CD4-positive, alpha-beta memory T cell (primary cell): ENCODE measurements at places on chromosomes 6 and 20.

DNA sequence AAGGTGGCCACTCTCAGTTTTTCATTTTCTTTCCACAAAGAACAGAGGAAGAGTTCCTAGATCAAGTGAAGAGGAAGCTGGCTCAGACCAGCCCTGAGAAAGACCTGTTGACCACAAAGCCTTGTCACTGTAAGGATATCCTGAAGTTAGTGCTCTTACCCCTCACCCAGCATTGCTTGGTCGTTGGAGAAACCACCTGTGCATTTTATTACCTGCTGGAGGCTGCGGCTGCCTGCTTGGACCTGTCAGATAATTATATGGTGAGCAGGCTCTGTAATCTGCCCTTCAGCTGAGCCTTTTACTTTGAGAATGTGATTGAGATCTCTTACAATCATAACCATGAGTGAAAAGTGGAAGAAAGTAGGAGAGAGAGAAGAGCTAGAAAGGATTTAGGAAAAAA, 21.9 kb downstream of the TREML1 start:
- no peak for DNase-seq

- no peak for DNase-seq
Observed at GRCh38 chr6:109770779-109771178, 79.7 kb downstream of the FIG4 start.

GRCh38 chr6:21051777-21052176, 517.5 kb downstream of the CDKAL1 start:
- no peak for DNase-seq

DNA sequence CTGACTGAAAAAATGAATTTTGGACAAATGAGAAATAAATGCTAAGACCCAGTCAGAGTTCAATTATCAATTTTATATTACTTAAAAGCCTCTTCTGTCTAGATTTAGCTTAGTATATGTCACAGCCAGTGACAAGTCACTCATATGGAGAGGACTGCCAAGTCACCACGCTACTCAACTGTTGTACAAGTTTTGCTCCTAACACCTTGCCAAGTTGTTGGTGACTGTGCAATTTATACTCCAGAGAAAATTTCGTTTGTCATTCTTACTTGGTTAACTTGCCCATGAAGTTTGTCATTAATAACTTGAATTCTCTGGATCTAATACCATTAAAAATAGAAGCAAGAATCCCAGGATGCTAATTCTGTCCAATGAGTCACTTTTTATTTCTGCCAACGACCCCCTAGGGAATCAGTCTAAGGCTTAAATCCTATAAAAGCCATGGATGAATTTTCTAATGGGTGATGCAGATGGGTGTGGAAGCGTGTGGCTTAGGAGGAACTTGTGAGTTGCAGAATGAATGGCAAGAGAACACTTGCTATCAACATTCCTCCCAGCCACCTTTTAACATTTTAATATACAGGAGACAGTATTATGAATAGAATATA, 30.4 kb upstream of the FBXO30 start:
- no peak for DNase-seq

GRCh38 chr6:26629359-26629758, 30.2 kb downstream of the ZNF322 start:
- DNase-seq: no peak

DNA sequence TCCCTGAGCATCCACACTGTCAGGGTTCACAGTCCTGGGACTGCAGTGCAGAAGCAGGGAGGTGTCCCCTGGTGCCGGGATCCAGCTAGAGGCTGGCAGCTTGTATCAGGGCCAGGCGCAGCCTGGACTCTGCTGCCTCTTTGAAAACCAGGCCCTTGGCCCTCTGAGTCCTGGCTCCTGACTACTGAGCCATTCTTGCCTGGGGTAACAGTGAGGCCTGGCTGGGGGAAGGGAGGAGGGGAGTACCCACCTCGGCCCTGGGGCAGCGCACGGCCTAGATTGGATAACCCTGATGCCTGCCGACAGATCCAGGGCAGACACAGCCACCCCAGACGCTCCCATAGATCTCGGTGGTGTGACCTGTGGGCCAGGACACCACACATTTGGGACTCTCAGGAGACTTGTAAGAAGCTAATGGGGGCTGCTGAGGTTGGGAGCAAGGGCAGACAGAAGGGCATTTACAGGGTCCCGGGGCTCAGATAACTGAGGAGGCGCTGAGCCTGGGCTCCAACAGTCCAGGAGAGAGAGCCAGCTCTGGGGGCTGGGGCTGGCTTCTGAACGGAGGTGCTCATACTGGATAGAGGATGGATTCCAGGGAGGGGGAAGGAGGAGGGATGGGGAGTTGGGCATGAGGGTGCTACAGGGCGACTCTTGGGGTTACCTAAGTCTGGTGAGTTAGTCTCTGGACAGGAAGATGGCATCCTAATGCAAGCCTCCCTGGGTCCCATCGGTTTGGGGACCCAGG, 30.5 kb downstream of the SPDEF start:
- no peak for DNase-seq

GRCh38 chr6:36643977-36644376, 34.5 kb upstream of the CDKN1A start:
- no peak for DNase-seq

- DNase-seq: no peak
Observed at GRCh38 chr6:19327661-19328060, 509.5 kb upstream of the ID4 start.

DNA sequence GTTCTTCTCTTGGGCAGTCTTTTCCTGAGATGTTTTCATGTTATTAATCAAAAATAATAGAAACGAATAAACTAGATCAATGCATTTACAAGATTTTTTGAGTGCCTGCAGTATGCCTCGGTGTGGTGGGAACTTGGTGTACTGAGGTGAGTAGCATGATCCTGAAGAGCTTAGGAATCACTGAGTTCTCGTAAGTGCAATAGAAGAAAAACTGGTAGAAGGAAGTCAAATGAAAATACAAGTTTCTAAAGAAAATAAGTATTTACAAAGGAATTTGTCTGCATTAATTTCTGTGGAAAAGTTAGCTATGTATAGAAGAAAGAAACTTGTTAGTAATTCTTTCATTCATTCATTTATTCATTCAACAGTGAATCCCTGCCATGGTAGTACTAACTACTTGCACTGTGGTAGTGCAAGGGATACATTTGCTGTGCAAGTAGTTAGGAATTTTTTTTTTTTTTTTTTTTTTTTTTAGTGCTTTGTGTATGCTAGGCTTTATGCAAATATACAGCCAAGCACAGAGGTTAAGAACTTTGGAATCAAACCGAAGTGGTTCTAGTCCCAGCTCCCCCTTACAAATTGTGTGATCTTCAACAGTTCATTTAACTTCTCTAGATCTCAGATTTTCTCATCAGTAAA, 13.9 kb downstream of the NT5E start:
- no peak for DNase-seq

DNA sequence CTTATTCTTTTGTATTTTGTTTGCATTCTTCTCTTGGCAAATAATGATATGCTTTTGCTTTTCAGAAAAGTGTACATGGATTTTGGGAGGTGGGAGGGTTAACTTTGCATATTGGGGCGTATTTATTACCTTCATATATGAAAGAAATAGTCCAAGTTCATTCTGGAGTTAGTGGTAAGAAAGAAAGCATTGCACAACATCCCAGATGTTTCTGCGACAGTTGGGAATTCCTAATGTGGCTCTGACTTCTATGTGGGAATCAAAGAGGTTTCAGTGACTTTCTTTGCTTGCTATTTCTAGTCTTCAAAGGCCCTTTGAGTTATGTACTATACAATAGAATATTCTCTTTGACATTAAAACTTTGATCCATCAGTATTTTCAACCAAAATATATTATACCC, 78.1 kb downstream of the MMUT start:
- DNase-seq: no peak

DNA sequence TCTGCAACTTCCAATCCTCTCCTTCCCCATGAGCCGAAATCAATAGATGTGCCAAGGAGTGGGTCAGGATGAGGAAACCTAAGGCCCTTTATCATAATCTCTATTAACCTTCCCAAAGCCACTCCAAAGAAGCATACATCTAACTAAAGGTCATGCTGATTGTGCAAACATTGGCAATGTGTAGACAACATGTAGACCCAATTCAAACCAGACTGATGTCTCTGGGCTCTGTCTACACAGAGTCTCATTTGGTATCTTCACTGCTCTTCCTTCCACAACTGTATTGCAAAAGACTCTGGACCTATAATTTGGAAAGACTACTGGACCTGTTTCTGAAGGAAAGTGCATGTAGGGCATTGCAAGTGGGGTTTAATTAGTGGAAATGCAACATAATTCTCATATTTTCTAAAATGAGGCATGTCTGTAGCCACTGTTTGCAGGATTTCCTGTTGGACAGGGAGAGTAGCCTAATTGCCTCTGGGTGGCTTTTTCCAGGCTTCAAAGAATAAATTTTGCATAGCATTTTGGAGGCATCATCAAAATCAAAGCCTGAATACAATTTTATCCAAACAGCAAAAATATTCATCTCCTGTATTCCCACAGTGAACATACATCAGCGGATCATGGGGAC, 35.0 kb upstream of the MLIP start:
- DNase-seq: no peak

- no peak for DNase-seq
Observed at GRCh38 chr20:9966966-9967365, 67.8 kb upstream of the ANKEF1 start.

GRCh38 chr6:93036835-93037234, 382.5 kb downstream of the EPHA7 start:
- DNase-seq: no peak

- no peak for DNase-seq
Observed at GRCh38 chr6:106974999-106975737, 639 bp upstream of the CD24 start.

GRCh38 chr6:12761376-12762115, 45.0 kb downstream of the PHACTR1 start:
- no peak for DNase-seq
